ENCODE measurements at places on chromosomes 4 and X. TPM values are rescaled to one million over a fixed set of nuclear protein-coding genes. Genes with fewer than 3 reads are reported as not detected.

ARMCX6 gene
- 46.9 TPM for polyA plus RNA-seq

- DNase-seq: no peak
Observed at GRCh38 chr4:3666263-3666662, 99.9 kb upstream of the ADRA2C start.

DNA sequence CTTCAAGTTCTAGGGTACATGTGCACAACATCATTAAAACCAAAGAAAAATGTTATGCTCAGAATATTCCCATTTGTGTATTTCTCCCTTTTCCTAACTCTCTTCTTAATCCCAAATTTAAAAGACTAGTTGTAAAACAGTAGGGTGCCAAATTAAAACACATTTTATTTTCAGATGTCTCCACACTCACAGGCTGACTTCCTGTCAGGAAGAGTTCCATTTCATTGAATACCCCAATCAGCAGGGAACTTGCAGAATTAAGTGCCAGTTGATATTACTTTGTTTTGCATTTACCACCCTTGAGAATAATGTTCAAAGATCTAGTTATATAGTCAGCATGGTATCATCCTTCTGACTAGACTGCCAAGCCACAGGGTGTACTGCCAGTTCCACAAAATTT, 207.9 kb downstream of the MAB21L2 start:
- DNase-seq: no peak

AMOT gene
- 2.8 TPM for polyA plus RNA-seq

DNA sequence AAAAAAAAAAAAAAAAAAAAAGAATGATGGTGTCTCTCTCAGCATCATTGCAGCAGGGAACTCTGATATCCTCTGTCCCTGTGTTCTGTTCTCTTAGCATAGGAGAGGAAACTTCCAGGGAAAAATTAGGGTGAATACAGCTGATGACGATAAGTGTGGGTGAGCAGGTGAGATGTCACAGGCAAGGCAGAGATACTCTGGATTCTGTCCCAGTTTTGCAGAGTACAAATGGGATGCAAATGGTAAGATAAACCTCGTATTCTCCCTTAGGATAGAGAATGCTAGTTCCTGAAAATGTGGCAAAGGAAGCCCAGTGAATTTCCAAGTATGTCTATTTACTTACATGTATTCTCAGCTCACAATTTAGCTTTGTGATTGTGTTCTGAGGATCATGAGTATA, 671.6 kb upstream of the BOD1L1 start:
- no peak for DNase-seq

HOPX gene
- 18.4 TPM for polyA plus RNA-seq

DNA sequence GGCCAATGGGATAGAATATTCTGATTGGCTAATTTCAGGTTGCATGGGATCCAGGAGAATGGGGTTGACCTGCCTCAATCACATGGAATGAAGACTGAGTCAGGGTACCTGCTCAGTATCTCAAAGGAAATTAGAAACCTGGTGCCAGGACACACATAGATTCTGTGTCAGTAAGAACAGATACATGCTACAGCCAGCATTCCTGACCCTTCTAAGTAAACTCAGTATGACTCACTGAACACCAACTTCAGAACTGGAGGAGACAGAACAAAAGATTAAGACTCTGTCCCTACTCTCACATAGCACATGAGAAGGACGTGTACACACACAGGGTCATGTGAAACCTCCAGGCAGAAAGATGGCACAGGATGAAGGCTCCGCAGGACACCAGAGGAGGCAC, 54.5 kb downstream of the FAM184B start:
- DNase-seq: no peak

ADH1C gene
- not detected for polyA plus RNA-seq

GRCh38 chr4:60619531-60620305, 580.4 kb upstream of the ADGRL3 start:
- no peak for DNase-seq

PDE5A gene
- polyA plus RNA-seq: 1.5 TPM

DNA sequence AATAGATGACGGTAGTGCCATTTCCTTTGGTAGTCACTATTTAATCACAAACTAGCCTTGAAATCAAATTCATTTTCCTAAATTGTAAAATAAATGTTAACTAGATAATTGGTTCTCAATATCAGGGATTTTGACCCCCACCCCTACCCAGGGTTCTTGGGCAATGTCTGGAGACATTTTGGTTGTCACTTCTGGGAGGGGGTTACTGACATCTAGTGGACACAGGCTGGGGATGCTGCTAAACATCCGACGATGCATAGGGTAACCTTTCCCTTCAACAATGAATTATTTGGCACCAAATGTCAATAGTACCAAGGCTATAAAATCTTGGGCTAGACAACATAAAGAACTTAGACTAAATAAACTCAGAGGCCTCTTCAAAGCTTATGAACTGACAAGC, 285.8 kb upstream of the TRPC5 start:
- no peak for DNase-seq

- DNase-seq: no peak
Observed at GRCh38 chr4:147733716-147734344, 1.9 kb downstream of the ARHGAP10 start.

XAGE1A gene
- polyA plus RNA-seq: not detected

DNA sequence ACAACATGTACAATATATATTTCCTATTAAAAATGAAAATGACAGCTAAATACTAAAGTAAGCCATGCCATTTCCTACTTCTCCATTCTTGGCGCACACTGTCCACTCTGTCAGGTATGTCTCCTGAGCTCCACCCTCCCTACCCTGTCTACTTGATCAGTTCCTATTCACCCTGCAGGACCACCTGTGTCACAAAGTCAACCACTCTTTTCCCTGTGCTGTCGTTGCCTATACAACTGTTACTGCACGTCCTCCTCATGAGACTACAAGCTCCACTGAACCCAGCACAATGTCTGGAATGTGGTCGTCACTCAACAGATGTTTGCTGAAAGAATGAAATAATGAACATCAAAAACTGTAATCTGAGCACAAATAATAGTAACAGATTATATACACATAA, 54.9 kb downstream of the SLC9A7 start:
- peak; percentile 16 for DNase-seq

ARAP2 gene
- 33.0 TPM for polyA plus RNA-seq

DNA sequence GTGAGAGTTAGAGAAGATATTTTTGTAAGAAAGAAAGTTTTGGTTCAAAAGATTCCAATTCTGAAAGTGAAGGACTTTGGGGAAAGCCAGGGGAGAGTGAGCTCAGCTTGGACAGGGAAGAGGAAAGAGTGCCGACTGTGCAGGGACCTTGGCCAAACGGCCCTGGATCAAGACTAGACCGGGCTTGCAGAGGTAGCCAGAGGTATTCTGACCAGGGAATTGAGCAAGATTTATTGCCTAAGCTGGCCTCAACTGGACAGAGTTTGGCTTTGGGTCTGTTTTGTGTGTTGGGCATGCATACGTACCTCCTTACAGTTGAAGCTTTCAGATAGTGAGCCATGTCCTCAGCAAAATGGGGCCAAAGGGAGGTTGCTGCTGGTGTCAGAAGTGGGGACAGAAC, 11.6 kb downstream of the PLAC1 start:
- no peak for DNase-seq

- no peak for DNase-seq
Observed at GRCh38 chr4:26300314-26301307, 20.2 kb upstream of the RBPJ start.

GPR119 gene
- not detected for polyA plus RNA-seq

GYPA gene
- polyA plus RNA-seq: not detected

DNA sequence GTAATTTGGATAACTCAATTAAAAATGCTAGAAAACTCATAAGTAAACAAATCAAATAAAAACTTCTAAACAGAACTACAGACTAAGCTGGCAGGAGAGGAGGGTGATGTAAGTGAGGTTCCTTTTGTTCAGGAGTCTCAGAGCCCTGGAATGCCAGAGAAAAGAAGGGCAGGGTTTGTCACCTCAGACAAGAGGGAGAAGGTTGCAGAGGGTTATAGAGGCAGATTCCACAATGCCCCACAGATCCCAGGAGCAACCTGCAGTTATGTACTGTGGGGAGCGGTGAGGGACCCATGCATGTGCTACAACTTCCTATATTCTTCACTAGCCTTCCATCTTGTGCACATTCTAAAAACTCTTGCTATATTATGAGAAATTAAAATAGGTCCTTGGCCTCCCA, 129.7 kb downstream of the CFAP299 start:
- DNase-seq: no peak

EVC gene
- polyA plus RNA-seq: not detected

DNA sequence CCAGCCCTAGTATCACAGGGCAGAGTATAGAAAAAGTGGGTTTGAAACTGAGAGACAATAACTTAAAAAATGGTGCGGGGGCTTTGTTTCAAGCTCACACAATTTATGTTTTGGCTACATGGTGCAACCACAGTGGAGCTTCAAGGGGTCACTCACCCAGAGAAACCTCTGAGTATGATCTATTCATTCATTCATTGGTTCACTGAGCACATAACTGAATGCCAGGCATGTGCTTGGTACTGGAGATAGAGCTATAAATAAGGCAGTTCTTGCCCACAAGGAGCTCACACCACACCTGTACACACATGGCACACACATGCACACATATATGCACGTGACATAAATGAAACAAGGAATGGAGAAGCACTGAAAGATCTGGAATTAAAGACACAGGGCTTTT, 171.4 kb downstream of the NHS start:
- DNase-seq: no peak

- no peak for DNase-seq
Observed at GRCh38 chr4:14965071-14965470, 37.2 kb upstream of the CPEB2 start.

CLOCK gene
- polyA plus RNA-seq: 5.0 TPM

DNA sequence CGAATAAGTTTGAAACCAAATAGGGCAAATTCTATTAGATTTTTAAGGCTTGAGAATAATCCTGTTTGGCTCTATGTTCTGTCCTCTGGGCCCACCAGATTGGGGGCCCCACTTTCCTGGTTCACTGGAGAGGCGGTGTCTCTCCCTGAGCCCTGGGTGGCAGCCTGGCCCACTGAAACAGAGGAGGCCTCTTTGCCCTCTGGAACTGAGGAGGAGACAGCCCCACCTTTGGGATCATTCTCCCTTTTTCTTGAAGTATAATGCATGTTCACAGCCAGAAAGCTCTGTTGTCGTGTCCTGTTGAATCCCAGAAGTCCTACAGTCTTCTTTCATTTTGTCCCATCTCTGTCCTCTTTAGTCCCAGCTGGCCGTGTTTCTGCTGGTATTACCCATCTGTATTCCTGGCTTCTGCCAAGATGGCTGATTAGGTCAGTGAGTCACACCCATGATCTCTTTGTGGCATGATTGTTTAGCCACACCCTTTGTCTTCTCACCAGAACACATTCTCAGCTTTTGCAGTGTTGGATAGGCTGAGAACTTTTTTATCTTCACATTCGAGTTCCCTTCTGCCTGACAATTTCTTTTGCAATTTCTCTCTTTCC, 8.1 kb upstream of the TBC1D25 start:
- no peak for DNase-seq

DNA sequence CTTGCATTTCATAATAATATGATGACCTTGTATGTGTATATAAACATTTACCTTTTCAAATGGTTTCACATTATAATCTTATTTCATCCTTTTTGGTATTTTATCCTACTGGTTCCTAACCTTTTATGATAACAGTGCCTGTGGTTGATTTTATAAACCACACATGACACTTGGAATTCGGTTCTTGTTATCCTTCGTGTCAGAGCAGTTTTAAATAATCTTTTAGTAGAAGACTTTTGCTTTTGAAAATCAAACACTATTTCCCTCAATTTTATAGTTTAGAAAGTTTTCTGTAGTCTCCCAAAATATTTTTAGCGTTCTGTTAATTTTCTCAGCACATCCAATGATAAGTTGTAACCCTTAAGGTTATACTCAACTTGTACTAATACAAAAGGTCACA, 676.8 kb downstream of the RAPGEF2 start:
- DNase-seq: no peak

DNA sequence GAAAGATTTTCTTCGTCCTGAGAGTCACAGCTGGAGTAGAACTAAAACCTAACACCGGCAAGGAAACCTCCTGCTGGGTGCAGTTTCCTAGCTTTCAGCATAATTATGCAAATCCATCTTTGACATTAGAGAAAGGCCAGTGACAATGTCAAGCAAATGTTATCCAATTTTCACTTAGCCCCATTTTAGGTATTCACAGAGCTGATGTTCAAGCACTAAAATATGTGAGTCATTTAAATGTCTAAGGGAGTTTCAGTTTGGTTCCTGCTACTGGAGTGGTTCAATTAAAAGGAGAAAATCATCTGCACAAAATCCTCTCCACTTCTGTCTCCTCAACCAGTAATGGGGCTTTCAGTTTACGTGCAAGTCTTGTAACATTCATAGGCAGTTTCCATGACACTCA, 37.1 kb upstream of the AMOT start:
- no peak for DNase-seq

DNA sequence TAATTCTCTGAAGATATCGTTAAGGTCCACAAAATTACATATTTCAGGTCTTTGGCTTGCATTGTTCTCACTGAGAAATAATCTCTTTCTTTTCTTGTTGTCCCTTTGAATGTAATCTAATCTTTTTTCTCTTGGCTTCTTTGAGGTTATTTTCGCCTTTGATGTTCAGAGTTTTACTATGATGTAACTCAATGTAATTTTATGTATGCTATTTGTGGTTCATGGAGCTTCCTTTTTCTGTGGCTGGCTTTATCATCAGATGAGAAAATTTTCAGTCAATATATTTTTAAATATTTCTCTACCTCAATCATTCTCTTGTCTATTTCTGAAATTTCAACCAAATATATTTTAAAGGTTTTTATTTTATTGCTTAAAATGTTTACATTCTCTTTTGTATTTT, 672.2 kb downstream of the TRAM1L1 start:
- DNase-seq: no peak

DNA sequence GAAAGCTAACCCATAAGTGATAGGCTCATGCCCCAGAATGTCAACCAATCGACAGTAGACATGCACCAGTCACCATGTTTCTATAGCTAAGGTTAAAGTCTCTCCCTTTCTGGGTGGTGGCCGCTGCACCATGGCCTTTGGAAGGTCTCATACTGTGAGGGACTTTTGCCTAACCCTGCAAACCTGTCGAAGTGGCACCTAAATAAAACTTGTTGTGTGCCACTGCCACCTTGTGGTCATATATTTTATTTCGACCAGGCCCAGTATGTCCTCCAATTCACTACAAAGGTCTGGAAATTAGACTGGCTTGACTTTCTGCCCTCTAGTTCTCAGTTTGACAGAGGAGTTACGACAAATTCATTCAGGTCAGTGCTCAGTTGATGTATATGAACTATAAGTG, 163.1 kb downstream of the SMARCA1 start:
- peak; percentile 19 for DNase-seq

- no peak for DNase-seq
Observed at GRCh38 chr4:118086344-118086743, 52.1 kb downstream of the NDST3 start.

PWWP3B gene
- not detected for polyA plus RNA-seq

- DNase-seq: no peak
Observed at GRCh38 chr4:142265536-142265935, 580.6 kb downstream of the INPP4B start.

GRCh38 chr4:56321251-56321650, 66.0 kb downstream of the AASDH start:
- no peak for DNase-seq

DNA sequence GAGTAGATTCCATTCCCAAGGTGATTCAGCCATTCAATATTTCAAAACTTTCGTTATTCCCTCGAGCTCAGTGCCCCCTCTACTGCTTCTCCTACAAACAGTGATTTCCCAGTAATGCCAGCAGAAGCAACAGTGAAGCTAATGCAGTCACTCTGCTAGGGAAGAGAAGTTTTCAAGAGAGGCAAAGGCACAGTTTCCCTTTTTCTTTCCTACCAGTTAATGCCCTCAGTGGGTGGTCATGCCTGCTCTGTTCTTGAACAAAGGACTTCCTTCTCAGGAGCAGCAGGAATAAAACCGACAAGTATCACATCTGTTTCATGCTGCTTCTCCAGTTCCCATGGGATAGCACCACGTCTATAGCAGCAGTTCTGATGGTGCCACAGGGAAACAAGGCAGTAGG, 317.2 kb downstream of the TENM3 start:
- no peak for DNase-seq
